ENCODE measurements at places on chromosomes 1 and 21.

DNA sequence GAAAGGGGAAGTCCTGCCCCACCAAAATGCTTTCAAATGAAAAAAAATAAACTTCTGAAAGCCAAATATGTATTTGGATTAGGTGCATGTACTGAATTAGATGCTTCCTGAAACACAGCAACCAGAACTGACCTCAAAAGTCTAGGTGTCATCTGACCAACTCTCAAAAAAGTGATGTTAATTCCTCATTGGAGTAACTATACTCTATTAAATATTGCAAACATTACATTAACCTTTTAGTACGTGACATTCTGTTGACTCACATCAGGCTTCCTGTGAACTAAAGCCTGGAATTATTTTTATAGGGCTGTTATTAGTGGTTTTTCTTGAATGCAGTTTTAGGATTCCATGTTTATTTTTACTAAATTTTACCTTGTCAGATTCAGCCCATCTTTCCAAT lies 73.5 kb downstream of the ASTN1 start:
- peak; percentile 62 for DNase-seq

DNA sequence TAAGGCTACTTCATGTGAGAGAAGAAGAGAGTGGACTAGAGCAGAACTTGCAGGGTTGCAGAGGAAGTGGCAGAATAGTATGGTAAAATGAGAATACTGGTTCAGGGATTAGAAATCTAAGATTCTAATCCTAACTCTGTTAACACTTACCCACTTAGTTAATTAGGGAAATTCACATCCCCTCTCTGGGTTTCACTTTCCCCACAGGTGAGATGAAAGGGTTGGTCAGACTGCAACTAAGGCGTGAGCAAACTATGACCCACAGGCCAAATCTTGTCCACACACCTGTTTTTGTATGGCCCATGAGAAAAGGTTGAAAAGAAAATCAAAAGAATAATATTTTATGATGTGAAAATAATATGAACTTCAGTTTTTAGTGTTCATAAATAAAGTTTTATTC lies 117.5 kb downstream of the MACF1 start:
- DNase-seq, result no peak

DNA sequence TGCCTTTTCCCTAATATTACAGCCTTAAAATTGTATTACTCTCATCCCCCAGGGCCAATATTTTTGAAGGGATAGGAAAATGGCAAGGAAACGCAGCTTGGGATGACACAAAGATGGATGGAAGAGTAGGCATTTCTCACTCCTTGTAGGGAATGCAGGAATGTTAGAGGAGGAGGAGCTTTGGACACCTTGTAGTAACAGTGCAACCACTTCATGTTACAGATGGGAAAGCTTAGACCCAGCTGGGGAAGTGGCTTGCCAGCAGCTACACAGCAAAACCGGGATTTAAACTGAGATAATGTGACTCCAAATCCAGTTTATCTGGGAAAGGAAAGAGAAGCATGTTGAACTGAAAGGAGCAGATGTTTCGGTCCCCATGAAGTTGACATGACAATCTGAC lies 473.7 kb upstream of the DAB1 start:
- DNase-seq, result no peak

DNA sequence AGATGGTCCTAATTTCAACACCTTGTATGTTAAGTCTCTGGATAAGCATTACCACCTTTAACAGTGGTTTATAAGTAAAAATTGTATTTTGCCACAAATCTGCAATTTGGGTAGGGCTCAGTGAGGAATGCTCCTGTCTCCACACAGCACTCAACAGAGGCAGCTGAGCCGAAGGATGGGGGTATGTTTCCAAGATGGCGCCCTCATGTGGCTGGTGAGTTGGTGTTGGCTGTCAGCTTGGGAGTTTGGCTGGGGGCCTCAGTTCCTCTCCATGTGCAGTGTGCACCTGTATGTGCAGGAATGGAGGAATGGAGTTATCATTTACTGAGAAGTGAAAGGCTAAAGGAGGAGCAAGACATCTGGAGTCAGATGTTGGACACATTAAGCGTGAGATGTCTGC lies 136.8 kb downstream of the GABPA start:
- no peak for DNase-seq

- DNase-seq, result no peak
These were observed 9.1 kb upstream of the TRABD2B start for GRCh38 chr1:48006264-48006663.

DNA sequence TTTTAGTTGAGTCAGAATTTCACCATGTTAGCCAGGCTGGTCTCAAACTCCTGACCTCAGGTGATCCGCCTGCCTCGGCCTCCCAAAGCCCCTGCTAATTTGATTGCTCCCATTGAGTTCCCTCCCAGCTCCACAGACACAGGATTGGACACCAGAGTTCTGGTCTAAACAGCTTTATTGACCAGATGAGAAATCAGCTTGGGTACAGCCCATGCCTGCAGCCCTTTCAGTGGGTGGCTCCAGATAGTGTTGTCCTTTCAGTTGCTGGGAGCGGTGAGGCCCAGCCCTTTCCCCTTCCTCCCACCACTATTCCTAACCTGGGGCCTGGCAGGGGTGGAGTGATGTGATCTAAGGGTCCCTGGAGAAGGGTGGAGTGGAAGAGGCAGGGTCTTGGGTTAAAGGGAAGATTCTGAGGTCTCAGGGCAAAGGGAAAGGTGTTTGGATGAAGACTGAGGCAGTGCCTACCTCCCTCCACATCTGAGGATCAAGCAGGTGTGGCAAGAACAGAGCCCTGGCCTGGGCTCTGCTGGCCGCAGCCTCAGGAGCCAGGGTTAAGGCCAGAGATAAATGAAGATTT lies 14.5 kb upstream of the PHLDA3 start:
- DNase-seq, result no peak
